GDM1 (cell line): ENCODE measurements at places on chromosomes 1 and 21.

DNA sequence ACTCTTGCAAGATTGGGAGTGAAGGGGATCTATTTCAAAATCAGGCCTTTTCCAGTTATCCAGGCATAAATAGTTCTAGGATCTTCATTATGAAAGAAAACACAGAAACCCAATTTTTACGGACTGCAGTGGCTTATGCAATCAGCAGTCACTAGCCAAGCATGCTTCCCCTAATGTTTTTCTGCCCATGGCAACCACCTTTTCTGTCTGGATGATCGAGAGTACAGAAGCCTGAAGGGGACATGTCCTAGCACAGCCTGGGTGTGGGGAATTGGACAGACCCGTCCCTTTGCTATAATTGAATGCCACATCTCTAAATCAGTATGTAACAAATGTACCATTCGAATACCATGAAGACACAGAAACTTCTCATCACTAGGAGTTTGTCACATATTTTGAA is 29.8 kb upstream of the NCAM2 start:
- DNase-seq, result no peak

- DNase-seq, result no peak
Observed at GRCh38 chr1:200337831-200338230, 72.0 kb downstream of the ZNF281 start.

DNA sequence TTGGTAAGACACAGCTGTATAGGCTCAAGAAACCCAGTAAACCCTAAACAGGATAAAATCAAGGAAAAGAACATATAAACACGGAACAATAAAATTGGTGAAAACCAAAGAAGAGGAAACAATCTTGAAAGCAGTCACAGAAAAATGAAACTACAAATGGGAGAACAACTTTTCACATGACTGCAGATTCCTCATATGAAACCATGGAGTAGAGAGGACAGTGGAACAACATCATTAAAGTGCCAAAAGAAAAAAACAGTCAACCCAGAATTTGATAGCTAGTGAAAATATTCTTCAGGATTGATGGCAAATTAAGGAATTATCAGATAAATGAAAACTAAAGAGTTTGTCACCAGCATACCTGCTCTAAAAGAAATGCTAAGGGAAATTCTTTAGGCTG is 23.9 kb upstream of the B3GALT5 start:
- DNase-seq, result no peak

DNA sequence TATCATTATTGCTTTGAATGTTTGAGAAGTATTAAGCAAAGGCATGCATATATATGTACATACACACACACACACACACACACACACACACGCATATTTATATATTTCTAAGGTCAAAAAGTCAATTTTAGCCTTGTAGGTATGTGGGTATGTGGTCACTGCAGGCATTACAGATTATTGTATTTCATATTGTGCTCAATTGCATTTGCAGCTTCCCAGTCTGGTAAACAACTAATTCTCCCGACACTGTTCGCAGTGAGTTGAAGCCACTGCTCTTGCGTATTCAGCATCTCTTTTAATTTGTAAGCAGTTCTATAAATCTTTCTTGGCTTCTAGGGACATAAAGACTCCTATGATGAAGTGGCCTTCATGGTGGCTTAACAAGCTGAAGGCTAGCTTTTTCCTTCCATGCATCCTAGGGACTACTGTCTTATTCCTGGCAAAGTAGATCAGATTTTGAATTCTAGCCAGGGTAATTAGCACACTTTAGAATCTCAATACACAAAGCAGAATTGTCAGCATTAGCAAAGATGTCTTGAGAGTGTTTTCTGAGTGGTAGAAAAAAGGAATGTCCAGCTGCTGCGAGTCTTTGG is 368.6 kb upstream of the NEGR1 start:
- DNase-seq, result no peak
